Tibial nerve (tissue), 4 donors: ENCODE measurements at places on chromosomes 16 and 17.

DNA sequence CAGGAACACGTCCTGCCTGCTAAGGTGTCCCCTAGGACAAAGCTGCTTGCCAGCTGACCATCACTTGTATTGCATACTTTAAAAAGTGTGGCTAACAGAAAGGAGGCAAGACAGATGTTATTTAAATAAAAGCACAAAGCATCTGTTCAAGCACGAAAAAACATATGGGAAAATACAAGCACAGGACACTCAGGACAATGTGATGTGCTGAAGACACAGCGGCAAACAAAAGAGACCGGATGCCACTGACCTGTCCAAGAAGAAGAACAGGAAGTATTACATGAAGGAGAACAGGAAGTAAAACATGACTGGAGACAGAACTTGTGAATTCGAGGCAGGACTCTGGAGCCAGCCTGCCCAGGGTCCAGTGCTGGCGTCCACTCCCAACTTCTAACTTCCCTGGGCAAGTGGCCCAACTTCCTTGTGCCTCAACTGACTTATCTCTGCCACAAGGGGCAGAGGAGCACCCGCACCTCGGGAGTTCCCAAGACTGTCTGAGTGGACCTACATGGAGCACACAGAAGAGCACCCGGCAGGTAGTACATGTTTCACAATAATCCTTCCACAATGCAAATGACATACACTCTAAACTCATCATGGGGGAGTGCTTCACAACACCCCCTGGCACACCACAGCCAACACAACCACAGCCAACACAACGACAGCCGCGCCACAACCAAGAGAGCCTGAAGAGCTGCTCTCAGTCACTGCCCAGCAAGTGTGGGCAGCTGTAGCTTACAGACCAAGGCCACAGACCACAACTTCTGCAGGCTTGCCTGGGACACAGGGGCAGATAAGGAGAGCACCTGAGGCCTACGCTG, 36.6 kb downstream of the ANKRD11 start:
- DNase-seq: no peak

DNA sequence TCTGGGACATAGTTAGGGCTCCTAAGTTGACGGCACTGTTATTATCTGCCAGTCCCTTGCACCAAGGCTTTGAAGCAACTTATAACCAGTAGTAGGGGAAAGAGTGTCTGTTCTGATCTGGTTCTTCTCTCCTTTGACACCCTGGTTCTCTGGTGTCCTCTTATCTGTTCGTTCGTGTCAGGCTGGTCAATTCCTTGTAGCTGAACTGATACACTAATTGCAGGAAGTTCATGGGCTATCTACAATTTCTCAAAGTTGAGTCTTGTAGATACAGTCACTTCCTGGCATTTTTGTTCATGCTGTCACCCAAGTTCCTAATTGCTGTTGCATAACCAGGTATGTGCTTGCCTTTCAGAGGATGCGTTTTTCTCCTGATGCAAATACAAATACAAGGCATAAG, 17.3 kb upstream of the MYO1D start:
- no peak for DNase-seq

GRCh38 chr17:47949946-47950345, 7.7 kb downstream of the PRR15L start:
- DNase-seq: no peak

GRCh38 chr17:65062171-65062915, 5.8 kb upstream of the GNA13 start:
- DNase-seq: no peak

- no peak for DNase-seq
Measured at GRCh38 chr16:78551487-78552085, 452.1 kb downstream of the WWOX start.

DNA sequence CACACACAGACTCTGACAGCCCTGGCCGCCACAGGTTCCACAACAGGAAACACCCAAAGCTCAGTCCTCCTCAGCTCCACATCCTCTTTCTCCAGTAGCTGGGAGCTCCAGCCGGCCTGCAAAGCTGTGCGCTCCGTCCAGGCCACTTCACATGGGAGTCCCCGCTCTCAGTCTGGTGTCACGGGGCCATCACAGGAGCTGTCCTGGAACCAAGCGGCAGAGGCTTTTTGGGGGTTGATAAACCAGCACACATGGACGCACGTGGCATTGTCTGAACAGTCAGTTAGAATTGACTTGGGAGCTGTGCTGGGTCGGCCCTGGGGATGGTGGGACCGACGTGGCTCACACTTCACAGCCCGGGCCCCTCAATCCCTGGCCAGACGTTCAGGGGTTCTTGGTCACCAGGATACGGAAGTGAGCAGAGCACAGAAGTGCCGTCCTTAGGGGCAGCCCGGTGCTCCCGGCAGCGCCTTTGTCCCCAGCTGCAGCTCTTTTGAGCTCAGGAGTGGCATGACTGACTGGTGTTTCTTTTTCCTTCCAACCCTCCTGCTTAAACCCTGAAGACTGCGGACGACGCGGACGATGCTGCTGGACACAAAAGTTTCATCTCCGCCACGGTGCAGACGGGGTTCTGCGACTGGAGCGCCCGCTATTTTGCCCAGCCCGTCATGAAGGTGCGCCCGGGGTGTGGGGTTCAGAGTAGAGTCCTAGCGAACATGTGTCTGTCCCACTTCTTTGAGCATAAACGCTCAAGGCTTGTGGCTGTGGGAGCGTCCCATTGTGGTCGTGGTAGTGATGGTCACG, 66.6 kb upstream of the CHMP6 start:
- no peak for DNase-seq

- no peak for DNase-seq
Measured at GRCh38 chr16:87924041-87924810, 12.1 kb downstream of the CA5A start.

- DNase-seq: no peak
Measured at GRCh38 chr17:31339906-31340661, 18.7 kb upstream of the EVI2A start.

- DNase-seq: no peak
Measured at GRCh38 chr16:14199624-14200023, 128.5 kb downstream of the MRTFB start.

GRCh38 chr17:81509207-81509971, 3.2 kb downstream of the ACTG1 start:
- DNase-seq: no peak

GRCh38 chr16:19879241-19879792, 5.3 kb downstream of the GPRC5B start:
- no peak for DNase-seq

GRCh38 chr16:48113471-48113870, 42.3 kb downstream of the ABCC12 start:
- DNase-seq: no peak

- no peak for DNase-seq
Measured at GRCh38 chr17:56577843-56578204, 15.7 kb upstream of the NOG start.

DNA sequence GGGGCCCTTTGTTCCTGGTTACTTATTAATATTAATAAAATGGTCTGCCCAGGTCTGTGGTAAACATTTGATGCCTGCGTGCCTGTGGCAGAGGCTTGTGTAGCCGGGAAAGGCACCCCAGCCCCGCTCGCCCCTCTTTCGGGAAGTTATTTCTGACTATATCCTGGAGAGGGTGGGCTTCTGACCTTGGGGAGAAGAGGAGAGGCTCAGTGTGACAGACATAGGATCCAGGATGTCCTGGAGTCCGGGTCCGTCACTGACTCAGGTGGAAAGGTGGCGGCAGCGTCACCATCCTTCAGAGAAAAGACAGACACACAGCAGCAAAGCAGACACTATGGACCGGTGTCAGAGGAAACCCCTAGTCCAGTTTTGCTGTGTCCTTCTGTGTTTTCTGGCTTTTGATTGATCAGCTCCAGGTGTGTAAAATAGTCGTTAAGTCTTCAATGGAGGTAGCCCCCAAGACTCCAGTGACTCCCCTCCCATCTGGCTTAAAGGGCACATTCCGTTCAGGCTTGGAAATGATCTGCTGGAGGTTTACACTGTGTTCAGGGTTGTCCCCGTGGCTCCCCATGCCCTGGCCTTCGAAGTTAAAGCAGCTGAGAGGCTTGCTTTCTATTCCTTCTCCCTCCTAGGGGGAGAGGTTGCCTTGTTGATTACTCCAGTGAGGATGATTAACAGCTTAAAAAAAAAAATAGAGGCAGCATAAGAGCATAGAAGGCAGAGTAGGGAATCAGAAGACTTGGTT, 81.6 kb downstream of the CCDC182 start:
- DNase-seq: no peak

DNA sequence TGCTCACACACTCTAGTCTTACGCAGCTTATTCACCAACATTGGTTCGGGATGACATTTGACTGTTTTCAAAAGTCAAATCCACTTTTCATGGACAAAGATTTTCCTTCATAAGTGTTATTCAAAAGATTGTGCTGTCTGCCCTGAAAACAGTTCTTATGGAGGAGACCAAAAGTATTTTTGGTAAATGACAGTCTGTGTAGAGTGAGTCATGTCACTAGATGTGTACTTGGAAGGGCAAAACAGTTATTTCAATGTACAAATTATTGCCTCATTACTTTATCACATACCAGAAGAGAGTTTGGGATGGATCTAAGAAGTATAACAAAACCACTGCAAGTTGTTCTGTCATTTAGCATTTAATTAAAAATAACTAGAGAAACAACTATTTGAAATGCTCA, 265.6 kb downstream of the CDH13 start:
- no peak for DNase-seq

GRCh38 chr17:47620503-47621245, 29.0 kb upstream of the KPNB1 start:
- no peak for DNase-seq

- no peak for DNase-seq
Measured at GRCh38 chr16:12589676-12590075, 214.0 kb downstream of the CPPED1 start.

GRCh38 chr16:12276576-12276975, 300.0 kb downstream of the SNX29 start:
- no peak for DNase-seq

GRCh38 chr16:66851166-66851964, 7.2 kb downstream of the CA7 start:
- no peak for DNase-seq

GRCh38 chr16:81401035-81401950, 43.3 kb upstream of the CMIP start:
- DNase-seq: no peak

DNA sequence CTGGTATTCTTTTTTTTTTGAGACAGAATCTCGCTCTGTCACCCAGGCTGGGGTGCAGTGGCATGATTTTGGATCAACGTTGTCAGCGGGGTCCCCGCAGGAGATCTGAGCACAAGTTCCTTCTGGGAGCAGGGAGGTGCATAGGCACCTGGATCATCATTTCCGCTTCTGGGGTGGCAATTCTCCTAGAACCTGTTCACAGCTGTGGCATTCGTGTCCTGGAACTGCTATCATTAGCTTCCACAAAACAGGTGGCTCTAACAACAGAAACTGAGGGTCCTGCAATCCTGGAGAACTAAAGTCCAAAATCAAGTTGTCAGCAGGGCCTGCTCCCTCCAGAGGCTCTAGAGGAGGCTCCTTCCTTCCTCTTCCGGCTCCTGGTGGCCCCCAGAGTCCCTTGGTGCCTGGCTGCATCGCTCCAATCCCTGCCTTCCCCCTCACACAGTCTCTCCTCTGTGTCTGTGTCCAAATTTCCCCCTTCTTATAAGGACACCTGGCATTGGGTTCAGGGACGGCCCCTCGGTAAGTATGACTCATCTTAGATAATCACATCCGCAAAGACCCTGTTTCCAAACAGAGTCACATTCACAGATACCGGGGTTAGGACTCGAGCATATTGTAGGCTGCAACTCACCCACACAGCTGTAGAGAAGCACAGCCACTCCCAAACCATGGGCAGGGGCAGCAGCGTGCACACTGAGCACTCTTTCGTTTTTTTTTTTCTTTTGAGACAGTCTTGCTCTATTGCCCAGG, 43.5 kb upstream of the KLHDC4 start:
- DNase-seq: no peak

GRCh38 chr16:85913688-85914422, 14.9 kb downstream of the IRF8 start:
- DNase-seq: no peak

DNA sequence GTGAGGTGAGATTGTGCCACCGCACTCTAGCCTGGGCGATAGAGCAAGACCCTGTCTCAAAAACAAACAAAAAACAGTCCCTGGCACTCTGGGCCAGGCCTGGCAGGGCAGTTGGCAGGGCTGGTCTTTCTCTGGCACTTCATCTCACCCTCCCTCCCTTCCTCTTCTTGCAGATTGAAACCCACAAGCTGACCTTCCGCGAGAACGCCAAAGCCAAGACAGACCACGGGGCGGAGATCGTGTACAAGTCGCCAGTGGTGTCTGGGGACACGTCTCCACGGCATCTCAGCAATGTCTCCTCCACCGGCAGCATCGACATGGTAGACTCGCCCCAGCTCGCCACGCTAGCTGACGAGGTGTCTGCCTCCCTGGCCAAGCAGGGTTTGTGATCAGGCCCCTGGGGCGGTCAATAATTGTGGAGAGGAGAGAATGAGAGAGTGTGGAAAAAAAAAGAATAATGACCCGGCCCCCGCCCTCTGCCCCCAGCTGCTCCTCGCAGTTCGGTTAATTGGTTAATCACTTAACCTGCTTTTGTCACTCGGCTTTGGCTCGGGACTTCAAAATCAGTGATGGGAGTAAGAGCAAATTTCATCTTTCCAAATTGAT, 24.8 kb downstream of the STH start:
- DNase-seq: no peak

DNA sequence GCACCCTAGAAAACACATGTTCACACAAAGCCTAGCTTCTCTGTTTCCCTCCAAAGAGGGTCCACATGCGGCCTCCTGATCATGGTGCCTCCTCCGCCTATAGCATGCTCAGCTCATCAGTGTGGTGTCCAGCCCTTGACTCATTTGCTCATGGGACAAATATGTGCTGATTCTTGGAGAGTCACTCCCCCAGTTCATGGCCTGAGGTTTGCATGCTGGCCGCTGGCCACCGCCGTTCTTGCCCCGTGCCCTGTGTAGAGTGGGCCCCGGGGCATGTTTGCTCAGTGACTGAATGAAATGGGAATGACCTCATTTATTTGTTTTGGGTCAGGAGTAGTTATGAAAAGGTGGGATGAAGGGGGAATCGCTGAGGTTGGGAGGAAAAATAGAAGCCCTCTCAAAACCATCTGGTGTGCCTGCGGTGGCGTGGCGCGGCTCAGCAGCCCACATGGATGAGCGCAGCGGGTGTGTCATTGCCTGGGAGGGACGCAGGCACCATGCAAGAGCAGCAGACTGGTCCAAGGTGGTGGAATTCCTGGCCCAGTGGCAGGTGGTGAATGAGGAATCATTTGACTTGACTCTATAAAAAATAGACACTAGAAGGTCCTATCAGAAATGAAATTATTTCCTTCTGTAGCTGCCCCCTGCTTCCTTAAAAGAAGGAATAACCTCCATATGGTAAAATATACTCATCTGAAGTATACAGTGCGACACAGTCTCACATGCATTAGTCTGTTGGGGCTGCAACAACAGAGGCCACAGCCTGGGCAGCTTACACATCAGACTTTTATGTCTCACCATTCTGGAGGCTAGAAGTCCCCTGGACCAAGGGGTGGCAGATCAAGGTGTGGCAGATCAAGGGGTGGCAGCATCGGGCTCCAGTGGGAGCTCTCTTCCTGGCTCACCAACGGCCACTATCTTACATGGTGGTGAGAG, 31.7 kb downstream of the CRISPLD2 start:
- no peak for DNase-seq

DNA sequence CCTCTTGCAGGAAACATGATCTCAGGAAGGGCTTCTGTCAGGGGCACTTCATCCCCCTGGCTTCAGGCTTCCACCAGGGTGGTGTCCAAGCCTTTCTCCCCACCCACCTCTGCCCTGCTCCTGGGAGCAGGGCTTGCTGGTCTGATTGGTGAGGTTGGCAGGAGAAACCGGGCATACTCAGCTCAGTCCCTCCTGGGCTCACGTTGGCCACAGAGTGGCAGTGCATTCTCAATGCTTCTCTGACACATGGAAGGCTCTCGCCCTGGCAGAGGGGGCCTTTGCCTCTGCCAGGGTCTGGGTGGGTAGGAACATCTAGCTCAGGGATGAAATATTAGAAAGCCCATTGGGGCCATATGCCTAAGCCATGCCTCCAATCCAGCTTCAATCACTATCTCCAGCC, 142.8 kb downstream of the AXIN2 start:
- no peak for DNase-seq
